ENCODE measurements at places on chromosomes 1 and 21.

DNA sequence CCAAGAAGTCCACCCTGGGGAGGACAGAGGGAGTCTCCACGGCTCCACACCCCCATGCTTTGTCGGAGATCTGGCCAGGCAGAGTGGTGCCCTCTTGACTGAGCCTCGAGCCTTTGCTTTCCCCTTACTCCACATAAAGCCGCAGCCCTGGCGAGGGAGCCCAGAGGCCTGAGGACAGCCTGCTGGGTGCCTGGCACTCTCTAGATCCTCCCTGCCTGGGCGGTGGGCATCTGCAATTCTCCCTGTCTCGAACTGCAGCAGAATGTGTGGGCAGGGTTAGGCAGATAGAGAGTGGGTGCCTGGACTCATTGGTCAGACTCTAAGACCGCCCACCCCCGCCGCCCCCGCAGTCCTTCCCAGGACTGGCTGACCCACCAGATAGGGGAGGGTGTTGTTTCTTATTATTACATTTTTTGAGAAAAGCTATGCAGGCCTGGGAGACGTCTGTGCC lies 13.9 kb downstream of the EPHX1 start:
- no peak for DNase-seq

- no peak for DNase-seq
Observed at GRCh38 chr1:167674156-167674555, 44.1 kb downstream of the RCSD1 start.

GRCh38 chr1:45686015-45686287 lies 382 bp downstream of the GPBP1L1 start:
- no peak for DNase-seq

- no peak for DNase-seq
Observed at GRCh38 chr1:119981986-119982815, 85.9 kb upstream of the ADAM30 start.

GRCh38 chr1:117051224-117052064 lies 8.7 kb upstream of the TTF2 start:
- DNase-seq, result no peak

- no peak for DNase-seq
Observed at GRCh38 chr1:37994886-37995566, 5.2 kb upstream of the SF3A3 start.

DNA sequence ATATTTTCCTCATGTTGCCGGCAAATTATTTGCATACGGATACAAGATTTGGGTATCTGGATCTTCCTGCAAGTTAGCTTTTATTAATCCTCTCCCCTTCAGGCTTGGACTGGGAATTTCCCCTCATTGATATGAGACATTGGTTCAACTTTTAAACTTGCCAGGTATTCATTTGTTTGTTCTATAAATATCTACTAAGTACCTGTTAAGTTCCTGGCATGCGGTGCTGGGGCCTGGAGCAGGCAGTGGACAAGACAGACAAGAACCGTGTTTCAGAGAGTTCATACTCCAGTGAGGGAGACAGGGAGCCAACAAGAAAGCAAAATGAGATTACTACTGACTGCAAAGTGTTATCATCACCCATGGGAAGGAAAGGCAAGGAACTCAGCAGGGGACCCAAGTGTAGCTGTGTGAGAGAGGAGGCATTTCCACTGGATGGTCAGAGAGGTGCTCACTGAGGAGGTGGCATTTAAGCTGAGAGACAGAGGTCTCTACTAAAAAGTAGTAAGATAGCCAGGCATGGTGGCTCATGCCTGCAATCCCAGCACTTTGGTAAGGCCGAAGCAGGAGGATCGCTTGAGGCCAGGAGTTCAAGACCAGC lies 39.1 kb upstream of the FHAD1 start:
- no peak for DNase-seq

DNA sequence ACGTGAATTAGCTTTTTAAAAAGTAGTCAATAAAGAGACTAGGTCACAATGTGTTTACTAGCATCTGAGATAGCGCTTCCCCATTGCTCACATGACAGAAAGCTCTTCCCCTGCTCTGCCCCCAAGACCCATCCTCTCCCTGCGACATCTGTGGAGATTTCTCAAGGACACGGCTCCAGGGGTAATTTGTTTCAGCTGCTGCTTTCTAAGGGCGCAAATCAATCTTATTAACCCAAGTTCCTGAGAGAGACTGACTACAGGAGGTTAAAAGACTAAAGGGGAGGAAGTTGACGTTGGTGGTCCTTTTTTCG lies at the start of gene MYOCOS:
MYOCOS (plus strand) TSS at position 92 of the 311 bp plus-strand sequence. CDS start 1,641 bp downstream, outside the sequence.
- no peak for DNase-seq

DNA sequence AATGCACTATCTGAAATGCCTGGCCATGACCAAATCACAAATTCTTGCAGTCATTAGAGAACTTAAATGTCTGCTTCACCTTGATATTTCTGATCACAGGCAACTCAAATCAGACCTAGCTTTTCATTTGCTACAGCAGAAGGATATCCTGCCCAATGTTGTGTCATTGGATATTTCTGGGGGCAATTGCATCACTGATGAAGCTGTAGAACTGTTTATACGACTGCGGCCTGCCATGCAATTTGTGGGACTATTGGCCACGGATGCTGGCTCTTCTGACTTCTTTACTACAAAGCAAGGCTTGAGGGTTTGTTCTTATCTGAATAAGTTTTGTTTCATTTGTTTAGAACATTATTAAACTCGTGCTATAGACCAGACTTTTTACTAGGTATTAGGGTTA lies 14.9 kb downstream of the ZYG11A start:
- no peak for DNase-seq

- DNase-seq, result no peak
Observed at GRCh38 chr1:26419494-26419893, 8.9 kb downstream of the LIN28A start.

DNA sequence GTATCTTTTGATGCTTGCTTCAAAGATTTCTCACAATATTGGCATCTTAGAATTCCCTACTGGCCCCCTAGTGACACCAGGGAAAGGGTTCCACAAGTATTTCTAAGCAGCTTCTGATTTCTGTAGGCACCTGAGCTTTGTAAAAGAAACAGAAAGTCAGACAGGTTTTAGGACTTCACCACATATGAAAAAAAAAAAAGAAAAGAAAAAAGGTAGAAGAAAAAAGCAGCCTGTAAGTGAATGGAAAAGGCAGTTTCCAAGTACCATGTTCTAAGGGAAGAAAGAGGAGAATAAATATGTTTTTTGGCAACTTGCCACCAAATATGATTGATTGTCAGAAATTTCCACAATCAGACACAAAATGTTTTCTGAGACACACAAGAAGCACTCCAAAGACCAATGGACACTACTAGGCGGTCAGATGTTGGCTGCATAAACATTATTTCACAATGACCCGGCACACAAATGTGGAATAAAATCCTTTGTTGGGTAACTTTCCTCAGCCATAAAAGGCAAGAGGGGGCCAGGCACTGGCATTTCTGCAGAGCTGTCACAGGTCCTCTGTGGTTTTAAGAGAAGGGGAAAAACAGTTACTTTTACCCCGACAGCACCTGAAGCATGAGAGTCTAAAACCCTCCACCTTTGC lies 12.7 kb upstream of the CPLANE2 start:
- no peak for DNase-seq

DNA sequence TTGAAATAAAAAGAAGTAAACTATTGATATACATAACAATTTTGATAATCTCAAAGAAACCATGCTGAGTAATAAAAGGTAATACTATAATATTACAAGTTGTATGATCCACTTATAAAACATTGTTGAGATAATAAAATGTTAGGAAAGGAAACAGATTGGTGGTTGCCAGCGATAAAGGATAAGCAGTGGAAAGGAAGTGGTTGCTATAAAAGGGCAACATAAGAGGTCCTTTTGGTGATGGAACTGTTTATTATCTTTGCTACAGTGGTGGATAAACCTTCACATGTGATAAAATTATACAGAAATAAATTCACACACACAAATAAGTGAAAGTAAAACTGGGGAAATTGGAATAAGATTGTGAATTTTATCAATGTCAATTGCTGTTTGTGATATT lies 15.1 kb downstream of the OR6F1 start:
- DNase-seq, result no peak

DNA sequence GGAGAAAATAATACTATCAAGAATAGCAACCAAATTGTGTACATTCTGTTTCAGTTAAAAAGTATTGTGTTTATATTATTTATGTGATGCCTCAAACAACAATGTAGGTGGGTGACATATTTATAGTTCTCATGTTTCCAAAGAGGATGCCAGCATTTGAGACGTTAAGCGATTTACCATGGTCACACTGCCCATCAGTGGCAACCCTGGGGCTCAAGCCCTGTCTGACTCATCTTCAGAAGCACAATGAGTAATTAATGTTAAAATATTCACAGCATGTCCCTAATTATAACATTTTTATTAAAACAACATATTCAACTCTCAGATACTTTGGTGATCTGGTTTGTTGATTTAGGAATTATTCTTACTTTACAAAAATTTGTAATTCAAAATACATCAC lies 409.4 kb downstream of the BRINP3 start:
- DNase-seq, result no peak

GRCh38 chr1:66397192-66397591 lies 136.8 kb upstream of the SGIP1 start:
- DNase-seq, result no peak

DNA sequence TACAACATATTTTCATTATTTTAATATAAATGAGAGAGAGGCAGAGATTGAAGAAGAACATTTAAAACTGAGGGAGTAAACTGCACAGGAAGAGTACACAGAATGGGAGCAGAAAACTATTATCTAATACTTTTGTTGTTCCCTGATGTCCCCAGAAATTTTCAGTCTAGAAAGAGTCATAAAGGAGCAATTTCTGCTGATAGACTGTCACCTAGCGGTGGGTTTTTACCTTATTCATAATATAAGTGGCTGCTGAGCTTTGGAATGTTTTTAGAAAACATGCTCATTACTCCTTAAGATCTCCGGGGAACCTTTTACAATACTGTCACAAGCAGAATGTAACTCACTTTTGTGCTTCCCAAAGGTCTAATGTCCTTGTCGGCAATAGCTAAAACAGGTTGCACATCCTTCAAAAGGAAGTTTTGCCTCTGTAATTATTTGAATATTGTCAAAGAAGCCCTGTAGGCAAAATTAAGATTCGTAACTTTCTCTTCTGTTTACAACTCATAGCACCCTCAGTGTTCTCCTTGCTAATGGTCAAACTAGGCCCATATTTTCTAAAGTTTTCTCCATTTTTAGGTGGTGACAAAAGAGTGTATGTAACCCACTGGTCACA lies 4.9 kb upstream of the NPL start:
- no peak for DNase-seq

DNA sequence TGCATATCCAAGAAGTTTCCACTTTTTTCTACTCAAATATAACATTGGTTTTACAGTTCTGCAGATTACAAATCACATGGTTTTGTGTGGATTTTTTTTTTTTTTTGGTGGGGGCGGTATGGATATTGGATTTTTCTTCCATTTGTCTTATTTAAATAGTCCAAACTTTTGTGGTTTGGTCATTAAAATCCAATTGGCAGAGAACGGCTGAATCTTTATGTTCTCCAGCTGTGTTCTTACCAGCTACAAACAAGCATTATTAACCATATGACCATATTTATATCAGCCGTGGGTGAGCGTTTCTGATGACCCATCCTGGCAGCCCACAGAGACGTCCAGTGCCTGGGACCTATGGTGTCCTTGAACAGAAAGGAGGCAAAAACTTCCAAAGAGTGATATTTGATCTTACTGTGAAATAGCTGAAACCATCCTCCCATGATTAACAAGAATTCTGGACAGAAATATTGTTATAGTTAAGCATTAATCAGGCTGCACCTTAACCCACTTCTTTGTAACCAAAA lies 200.4 kb downstream of the LYPLAL1 start:
- no peak for DNase-seq

DNA sequence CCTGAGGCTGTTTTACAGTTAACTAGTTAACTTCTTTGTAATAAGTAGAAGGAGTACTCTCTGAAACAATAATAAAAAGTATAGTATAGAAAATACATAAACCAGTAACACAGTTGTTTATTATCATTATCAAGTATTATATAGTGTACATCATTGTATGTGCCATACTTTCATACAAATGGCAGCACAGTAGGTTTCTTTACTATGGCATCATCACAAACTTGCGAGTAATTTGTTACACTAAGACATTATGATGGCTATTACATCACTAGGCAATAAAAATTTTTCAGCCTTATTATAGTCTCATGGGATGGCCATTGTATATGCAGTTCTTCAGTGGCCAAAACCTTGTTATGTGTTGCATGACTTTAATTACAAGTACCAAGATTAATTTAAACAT lies 1376.5 kb upstream of the ADGRL2 start:
- no peak for DNase-seq

DNA sequence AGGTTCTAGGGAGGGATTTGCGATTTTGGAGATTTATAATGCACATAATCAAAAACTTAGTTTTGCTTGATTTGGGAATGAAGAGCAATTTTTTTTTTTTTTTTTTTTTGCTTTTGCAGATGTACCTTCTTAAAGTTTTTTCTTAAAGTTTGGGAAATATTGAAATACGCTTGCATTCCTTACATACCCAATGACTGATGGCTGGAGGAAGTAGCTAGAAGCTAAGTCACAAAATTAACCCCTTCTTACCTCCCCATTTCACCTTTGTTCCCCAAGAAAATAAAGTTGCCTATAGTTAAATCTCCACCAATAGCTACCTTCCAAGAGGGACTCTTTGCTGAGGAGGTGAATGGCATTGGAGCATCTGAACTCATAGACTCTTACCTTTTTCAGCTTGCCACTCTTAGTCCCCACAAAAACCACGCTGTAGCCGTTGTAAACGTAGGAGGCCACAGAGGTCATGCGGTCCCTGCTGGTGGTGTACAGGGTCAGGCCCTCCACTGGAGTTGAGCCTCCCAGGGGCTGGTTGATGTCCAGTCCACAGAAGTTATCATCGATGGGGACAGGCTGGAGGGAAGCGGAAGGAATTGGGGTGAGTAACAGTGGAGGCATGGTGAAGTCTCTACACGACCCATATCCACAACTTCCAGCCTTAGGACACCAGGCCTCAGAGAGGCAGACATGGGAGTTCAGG lies 34.1 kb downstream of the PLXNA2 start:
- no peak for DNase-seq

GRCh38 chr1:77847621-77848080 lies 40.8 kb upstream of the NEXN start:
- DNase-seq, result no peak

- no peak for DNase-seq
Observed at GRCh38 chr21:32599526-32599925, 12.7 kb downstream of the CFAP298 start.

DNA sequence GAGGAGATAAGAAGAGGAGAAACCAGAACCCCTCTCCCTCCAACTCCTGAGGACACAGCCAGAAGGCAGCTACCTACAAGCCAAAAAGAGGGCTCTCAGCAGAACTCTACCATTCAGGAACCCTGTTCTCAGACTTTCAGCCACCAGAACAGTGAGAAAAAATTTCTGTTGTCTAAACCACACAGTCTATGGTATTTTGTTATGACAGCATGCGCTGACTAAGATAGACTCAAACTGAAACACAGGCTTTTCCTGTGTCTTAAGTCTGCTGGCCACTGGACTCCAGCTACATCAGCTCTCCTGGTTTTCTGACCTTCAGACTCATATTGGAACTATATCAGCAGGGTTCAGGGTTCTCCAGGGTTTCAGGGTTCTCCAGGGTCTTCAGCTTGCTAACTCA lies 126.5 kb upstream of the TNFSF4 start:
- no peak for DNase-seq

Data from C1 segment of cervical spinal cord (tissue), 14 donors.